NCI-H69 (cell line): ENCODE measurements at places on chromosomes 4 and X.

- DNase-seq: no peak
Measured at GRCh38 chr4:184235526-184235925, 17.9 kb upstream of the ENPP6 start.

DNA sequence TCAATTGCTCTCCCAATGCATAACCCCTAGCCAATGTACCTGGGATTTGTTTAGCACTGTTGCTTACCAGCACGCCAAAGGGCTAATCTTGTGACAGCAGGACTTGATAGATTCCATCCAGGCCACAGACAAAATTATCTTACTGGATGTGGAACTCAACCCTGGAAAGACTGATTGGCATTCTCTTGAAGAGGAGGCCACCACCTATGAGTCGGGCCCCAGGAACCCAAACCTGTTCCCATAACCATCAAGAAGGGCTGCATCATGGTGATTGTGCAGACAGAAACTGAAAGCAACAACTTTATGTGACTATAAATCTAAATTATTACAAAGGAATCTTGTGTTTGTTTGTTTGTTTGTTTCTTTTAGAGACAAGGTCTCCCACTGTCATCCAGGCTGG is 19.9 kb upstream of the TMEM255A start:
- DNase-seq: no peak

DNA sequence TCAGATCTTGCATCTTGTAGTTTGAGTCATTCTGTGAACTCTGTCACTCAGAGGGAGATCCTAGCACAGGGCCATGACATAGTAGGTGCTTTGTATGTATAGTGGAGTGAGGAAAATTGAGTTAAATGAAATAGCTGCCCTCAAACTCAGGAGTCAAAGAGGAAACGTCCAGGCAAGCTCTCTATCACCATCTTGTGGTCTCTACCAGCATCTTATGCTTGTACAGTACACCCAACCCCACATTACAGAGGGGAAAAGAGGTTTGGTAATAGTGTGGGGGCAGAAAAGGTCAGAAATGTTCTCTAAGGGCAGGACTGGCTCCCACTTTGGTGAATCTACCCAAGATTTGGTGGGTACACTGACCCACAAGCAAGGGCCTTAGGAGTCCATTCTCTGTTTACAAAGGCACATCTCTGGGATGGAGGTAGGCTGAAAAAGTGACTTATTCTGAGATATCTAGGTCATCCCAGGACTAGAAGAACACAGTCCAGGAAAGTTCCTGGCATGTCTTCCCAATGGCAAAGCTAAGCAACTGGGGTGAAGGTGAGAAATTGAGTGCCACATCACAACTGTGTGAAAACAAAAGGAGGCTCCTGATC is 131.8 kb downstream of the OR13H1 start:
- peak; percentile 19 for DNase-seq

DNA sequence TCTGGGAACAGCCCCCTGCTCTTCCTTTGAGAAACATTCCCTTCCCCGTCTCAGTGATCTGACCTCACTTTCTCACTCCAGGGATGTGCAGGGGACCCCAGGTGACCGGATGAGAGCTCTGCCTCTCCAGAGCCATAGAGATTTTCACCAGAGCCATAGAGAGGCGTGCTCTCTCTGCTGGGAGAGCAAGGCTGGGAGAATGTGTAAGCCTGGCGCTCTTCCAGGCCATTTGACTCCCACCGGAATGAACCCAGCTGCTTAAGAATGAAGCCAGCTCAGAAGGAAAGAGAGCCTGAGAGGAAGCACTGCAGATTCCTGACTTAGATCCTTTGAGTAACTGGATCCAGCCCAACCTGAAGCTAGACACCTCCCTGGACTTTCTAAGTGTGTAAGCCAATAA is 106.4 kb downstream of the DHX15 start:
- peak; percentile 69 for DNase-seq

DNA sequence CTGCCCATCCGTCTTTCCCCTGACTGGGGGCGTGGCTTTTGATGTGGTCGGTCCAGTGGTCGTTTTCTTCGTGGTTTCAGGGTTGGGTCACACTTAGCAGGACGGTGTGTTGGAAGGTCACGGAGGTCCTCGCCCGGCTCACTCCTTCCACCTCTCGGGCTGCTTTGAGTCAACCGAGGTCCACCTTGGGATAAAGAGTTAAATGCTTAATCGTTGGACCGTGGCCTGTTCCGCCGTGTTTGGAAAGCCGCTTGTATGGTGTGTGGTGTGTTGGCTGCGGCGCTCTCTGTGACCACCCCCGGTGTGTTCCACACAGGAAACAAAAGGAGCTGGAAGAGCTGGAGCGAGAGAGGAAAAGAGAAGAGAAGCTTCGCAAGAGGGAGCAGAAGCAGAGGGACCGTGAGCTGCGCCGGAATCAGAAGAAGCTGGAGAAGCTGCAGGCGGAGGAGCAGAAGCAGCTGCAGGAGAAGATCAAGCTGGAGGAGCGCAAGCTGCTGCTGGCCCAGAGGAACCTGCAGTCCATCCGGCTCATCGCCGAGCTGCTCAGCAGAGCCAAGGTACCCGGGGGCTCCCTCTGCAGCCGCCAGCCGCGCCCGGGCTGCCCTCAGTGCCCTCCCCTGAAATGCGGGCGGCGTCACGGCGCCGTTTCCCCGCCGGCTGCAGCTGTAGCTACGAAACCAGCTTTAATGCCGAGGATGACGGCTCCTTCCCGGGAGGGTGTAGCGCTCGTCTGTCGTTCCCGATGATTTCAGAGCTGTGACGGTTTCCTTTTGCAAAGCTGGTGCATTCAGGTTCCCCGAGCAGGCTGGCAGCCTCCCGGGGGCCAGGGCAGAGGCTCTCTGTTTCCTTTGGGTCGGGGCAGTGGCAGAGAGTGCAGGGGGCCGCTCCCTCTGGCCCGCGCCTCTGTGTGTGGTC is 7.7 kb downstream of the AKAP17A start:
- no peak for DNase-seq

DNA sequence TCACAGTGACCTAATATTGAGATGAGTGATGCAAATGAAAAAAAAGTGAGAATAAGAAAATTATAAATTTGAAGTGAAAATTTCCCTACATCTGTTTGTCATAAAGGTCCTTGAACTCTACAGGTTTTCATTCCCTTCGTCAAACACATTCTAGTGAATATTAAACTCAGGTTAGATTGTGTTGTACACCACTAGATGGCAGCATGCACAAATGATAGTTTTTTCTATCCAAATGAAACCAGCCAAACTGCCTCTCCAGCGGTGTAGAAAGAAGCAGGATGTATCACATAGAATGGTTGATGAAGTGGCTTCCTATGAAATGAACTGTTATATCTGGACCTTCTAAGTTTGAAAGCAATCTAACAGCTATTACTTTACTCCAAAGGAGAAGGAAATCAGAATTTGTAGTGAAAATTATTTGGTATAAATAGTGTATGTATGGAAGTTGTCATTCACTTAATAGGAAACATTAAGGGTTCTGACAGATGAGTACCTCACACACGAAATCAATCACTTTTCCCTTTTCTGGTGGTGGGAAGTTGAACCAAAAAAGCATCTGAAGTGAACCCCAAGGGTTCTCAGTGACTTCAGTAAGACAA is 382.7 kb downstream of the UNC5C start:
- peak; percentile 78 for DNase-seq

DNA sequence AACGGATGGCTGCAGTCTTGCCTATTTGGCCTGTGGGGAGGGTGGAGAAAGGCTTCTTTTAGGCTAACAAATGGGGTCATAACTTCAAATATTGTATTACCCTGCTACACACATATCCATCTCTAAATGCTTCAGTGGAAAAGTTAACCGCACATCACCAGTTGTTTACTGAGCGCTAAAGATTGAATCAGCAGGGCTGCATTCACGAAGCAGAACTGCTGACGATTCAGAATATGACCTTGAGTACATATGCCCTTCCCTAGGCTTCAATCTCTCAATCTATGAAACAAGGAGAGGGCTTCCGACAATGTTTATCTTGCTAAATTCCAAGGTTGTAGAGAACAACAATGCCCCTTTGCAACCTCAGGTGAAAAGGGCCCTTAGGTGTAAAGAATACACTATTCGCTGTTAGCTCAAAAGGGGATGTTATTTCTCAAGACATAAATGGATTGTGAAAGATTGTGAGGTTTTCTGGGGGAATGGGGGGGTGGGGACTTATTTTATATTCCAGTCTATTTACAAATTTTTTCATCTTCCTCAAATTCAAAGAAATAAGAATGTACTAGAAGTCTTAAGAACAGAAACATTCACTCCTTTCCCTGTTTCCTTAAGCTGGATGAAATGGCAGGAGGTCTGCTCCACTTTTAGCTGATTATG is 2.6 kb upstream of the ATP6AP2 start:
- peak; percentile 2 for DNase-seq

GRCh38 chr4:143587703-143588102 is 74.2 kb downstream of the SMARCA5 start:
- peak; percentile 8 for DNase-seq

DNA sequence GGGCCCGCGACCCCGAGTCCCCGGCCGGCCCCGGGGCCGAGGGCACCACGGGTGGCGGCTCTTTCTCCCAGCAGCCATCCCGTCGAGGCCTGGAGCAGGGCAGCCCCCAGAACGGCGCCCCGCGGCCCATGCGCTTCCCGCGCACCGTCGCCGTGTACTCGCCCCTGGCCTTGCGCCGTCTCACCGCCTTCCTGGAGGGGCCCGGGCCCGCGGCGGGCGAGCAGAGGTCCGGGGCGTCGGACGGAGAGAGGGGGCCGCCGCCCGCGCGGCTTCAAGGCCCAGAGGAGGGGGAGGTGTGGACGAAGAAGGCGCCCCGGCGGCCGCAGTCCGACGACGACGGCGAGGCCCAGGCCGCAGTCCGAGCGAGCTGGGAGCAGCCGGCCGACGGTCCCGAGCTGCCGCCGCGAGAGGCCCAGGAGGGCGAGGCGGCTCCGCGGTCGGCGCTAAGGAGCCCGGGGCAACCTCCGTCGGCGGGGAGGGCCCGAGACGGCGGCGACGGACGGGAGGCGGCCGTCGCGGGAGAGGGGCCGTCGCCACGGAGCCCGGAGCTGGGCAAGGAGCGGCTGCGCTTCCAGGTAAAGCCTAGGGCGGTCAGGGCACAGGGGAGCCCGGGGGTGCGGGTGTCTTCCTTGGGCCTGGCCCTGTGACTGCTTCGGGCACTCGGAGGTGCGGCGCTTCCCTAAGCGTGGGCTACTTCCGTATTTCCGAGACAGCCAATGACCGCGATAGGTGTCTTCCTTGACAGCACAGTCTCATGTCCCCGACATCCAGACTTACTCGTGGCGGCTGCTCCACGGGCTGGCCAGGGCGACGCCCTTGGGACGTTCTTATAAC is 845 bp downstream of the ZAR1 start:
- no peak for DNase-seq

GRCh38 chr4:154332681-154333421 is 158.7 kb downstream of the DCHS2 start:
- peak; percentile 33 for DNase-seq

DNA sequence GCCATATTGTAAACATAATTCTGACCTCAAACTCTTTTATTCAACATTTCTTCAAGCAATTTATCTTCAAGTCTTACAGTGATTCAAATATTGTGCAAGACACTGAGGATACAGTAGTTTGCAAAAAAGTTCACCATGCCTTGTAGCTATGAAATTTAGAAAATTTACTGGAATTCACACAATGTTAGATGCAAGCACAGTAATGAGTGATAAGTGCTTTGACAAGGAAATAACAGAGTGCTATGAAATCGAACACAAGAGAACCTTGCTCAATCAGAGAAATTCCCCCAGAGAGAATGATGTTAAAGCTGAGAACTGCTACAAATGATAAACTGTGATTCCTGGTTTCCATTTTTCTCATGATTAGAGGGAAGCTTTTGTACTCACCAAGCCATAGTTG is 952.9 kb downstream of the FAT4 start:
- DNase-seq: no peak

DNA sequence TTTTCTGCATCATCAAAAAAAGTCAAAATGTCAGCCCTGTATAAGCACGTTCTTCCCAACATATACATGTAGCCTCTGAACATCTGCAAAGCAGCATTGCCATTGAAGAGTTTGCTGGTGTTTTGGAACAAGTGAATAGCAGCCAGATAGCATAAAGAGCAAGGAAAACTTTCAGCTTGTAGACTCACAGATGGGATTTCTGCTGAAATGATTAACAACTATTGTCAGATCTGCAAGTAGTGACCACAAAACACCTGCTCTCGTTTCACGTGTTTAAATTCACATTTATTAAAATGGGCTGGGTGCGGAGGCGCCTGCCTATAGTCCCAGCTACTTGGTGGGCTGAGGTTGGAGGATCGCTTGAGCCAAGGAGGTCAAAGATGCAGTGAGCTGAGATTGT is 123.7 kb downstream of the SPRY1 start:
- no peak for DNase-seq

GRCh38 chr4:12697970-12698369 is 786.2 kb downstream of the RAB28 start:
- no peak for DNase-seq

DNA sequence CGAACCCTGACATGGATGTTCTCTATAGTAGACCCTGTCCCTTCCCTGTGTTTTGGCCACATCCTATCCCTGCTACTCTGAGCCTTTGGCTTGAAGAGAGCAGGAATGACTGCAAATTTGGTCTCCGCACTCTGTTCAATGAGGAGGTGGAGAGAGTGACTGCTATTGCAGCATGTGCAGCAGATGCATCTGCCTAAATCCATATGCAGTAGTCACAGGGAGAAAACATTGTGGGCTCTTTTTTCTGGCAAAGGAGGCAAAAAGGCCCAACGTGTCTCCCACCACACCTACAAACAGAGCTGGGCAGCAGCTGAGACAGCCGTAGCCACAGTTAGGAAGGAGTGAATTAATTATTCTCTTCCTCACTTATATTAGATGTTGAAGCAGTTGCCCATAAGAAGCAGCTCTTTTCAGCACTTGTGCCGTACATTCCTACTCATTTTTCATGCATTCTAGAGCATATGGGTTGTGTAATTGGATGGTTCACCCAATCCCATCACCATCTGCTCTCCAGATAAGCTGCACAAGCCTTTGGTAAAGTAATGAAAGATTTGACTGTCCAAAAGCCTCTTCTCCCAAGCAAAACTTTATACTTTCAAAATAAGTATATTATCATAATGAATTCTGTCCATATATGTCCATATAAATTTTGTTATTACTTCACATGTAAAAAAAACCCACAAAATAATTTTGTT is 147.9 kb upstream of the FAM47A start:
- no peak for DNase-seq

GRCh38 chr4:30056016-30056766 is 664.0 kb upstream of the PCDH7 start:
- peak; percentile 1 for DNase-seq

GRCh38 chrX:151184705-151185104 is 8.3 kb downstream of the GPR50 start:
- DNase-seq: no peak

DNA sequence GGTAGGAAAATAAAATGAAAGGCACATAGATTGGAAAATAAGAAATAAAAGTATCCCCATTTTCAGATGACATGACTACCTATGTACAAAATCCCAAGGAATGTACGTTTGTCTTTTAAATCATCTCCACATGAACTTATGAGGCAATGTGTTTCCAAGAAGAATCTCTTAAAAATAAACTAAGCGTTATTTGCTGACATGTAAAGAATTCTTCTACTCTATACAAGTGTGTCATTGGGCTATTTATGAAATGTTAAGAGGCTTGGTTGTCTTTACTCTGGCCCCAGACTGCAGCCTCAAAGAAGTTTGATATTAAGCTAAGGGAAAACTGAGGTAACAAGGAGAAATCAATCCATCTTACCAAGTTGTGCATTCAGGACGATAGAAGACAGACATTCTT is 17.1 kb downstream of the BEX3 start:
- no peak for DNase-seq
